Neural progenitor cell (in vitro differentiated cells): ENCODE measurements at places on chromosomes 3 and 15.

DNA sequence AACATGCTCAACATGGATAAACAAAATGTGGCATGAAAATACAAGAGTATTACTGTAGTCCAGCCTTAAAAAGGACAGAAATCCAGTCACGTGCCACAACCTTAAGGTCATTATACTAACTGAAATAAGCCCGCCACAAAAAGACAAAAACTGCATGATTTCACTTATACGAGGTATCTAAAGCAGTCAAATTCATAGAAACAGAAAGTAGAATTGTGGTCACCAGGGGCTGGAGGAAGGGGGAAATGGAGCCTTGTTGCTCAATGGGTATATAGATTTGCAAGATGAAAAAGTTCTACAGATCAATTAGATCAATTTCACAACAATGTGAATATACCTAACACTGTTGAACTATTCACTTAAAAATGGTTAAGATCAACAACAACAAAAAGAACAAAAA lies 7.4 kb downstream of the GLB1 start:
- DNase-seq = no peak

DNA sequence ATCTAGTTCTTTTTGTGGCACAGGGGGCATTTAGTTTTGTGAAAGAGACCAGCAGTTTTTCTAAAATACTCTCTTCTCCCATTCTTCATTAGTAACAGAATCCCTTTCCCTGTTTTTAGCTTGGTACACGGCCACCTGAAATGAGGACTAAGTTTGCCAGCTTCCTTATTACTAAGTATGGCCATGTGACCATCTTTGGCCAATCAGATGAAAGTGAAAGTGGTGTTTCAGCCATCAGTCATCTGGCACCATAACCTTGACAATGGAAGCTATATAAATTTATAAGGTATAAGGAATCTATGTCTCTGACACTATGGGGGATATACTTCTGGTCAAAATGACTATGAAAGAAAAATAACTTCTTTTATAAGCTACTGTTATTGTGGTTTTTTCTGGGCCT lies 570.4 kb downstream of the AGBL1 start:
- no peak for DNase-seq

DNA sequence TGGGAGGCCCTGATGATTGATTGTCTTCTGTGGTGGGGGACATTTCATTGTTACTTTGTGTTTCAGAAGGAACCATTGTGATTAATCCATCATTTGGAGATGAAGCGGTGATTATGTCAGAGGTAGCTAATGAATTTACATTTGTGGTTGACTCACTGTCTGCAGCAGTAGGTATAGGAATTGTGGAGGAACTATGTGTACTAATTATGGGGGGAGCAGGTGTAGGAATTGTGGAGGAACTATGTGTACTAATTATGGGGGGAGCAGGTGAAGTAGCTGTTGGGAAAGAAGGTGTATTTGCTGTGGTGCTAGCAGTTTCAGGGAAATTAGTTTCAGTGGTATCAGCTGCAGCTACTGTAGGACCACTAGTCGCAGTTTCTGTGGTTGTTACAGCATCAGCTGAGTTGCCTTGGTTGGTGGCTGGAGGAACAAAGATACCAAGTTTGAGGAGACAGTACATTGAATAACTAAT lies 6.9 kb downstream of the MUC13 start:
- no peak for DNase-seq

GRCh38 chr3:32667072-32667582 lies 17.9 kb upstream of the CNOT10 start:
- DNase-seq = no peak

DNA sequence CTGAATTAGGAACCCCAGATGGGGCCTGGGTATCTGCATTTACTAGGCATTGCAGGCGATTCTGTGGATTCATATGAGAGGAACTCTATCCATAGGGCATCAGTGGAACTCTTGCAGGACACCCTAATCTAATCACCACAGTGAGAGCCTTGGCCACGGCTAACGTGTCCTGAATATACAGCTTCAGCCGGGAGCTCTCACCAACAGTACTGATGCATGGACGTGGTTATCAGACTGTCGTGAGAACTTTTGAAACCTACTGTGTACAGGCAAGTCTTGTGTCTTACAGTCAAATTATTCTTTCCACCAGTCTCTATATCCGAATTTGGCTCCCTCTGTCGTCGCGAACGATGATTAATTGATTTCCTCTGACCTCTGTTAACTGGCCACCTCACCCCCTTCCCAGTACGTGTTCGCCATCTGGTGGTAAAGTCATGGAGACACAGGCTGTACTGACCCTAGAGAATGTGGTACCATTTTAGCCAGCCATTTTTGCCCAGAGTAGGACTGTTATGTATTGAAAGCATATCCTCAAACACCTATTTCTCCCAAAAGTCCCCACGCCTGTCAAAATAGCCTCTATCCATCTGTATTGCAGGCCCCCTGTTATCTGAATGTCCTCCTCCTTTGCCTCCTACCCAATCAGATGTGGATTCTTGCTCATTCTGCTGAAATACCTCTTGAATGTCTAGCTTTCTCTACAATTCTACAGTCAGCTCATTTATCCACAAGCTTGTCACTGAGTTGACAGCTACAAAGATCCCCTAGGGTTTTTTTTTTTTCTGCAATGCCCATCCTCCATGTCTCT lies 39.7 kb downstream of the GLDN start:
- peak; percentile 87 for DNase-seq

DNA sequence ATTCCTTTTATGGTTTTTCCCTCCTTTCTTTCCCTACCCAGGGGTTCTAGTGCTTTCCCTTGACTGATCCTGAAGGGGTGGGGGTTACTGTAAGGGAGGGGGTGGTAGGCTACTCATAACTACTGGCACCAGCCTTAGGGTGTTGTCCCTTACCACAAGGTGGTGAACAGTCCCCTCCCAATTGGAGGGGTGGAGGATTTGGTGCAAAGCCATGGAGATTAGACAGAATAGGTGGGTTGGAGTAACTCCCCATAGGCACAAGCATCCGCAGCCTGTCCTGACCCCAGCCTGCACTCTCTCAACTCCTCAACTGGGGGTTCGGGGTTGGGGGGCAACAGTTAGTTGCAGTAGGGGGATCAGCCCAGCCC lies 2.6 kb upstream of the HYAL2 start:
- no peak for DNase-seq

GRCh38 chr3:109356442-109357155 lies 19.3 kb upstream of the DPPA4 start:
- no peak for DNase-seq

DNA sequence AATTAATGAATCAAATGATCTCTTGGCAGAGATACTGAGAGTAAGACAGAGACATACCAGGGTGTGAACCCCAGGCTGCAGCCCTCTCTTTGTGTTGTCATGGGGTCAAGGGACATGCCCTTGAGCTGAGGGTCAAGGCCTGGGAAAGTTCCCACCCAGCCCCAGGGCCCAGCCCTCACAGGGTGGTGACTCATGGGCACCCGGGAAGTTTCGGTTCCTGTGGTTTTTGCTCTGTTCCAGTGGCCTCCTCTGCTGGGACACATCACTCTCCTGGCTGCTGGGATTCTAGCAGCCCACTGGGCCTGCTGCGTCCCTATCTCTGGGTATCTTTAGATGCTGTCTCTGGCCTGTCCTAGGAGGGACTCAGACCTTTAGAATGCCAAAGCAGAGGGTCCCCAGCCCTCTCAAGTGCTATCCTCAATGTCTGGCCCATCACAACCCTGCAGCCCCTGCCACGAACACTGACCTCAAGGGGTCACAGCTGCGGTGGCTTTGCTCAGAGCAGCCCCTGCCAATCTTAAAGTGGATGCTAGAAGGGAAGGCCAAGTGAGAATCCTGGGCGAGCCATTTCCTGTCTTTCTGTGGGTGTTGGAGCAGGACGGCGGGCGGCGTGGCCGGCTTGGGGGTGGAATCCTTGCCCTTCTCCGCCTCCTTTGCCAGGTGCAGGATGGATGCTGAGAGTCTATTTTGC lies 148.4 kb upstream of the TLE3 start:
- no peak for DNase-seq

GRCh38 chr3:41102053-41102556 lies 97.2 kb upstream of the CTNNB1 start:
- DNase-seq = no peak

GRCh38 chr3:100480081-100480480 lies 12.3 kb upstream of the TMEM45A start:
- DNase-seq = no peak

DNA sequence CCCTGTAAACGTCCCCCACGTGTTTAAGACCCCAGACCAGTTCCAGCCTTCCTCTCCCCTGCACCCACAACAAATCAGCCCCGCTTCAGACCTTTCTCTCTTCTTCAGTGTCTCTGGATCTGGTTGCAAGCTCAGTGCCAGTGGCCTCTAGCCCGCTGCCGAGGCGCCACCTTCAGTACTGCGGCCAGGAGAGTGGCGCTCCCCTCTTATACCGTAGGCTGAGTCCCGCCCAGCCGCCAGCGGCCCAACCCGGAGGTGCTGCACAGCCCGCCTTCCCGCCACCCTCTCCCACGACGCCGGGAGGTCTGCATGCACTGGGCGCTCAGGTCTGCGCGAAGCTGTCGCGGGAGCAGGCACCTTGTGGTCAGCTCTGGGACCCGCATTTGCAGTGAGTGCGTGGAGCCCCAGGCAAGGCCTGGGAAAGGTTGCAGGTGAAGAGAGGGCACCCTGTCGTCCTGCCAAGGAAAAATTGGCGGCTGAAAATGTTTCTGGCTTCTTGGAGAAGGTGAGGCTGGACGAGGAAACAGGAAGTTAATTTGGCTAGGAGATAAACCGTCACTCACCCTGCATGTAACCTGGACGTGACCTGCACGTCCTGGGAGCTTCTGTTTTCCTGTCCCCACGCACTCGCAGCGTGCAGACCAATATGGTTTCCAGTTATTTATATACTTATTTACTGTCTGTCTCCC lies at the start of gene C2CD4B:
TSS of gene C2CD4B (minus strand) at position 182 of the 689 bp plus-strand sequence. CDS start 301 bp downstream, outside the sequence.
- DNase-seq = peak; percentile 71

DNA sequence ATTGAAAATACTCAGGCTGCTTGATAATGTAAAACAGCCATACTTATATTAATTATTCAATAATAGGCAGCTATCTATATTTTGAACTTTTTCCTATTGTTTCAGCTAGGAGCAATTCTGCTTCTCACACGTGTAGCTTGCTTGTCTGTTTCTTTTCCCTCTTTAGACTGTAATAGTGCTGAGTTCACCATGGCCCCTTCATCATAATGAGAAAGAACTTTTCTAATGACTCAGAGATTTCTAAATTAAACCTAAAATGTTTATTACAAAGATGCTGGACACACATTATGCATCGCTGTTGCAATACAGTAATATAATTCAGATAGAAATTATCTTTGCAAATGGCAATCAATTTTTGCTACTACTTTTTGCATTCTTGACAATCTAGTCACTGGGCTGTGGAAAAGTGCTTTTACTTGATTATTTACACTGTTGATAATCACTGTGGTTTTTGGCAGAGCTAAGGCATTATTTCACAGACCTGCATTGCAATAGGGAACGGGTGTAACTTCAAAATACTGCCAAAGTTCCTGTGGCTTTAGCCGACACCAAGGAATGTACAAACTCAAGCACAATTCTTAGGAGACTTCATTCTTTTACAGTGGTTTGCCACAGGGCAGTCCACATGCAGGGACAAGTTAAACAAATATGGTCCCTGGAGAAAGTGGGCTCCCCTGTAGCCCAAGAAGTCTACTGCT lies 281.0 kb upstream of the TBL1XR1 start:
- DNase-seq = no peak

GRCh38 chr3:136495213-136495612 lies 245.1 kb downstream of the PCCB start:
- DNase-seq = no peak

- no peak for DNase-seq
These were observed 95.2 kb downstream of the EDEM1 start for GRCh38 chr3:5282703-5283102.

DNA sequence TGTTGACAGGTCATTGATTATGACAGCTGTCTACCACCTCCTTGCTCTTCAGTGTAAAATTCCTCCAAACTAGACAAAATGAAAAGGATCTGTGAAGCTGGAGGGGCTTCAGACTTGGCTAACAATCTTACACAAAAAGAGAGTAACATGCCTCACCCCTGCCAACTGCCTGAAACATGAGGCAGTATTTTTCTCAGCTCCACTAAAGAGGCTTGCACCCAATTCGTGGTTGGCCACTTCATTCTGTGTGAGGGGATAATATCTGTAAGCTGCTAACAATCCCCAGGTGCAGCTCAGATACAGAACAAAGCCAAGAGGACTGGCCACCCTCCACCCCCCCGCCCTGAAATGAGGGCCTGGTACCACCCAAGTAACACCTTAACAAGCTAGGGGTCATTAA lies 2.8 kb downstream of the MB21D2 start:
- no peak for DNase-seq

DNA sequence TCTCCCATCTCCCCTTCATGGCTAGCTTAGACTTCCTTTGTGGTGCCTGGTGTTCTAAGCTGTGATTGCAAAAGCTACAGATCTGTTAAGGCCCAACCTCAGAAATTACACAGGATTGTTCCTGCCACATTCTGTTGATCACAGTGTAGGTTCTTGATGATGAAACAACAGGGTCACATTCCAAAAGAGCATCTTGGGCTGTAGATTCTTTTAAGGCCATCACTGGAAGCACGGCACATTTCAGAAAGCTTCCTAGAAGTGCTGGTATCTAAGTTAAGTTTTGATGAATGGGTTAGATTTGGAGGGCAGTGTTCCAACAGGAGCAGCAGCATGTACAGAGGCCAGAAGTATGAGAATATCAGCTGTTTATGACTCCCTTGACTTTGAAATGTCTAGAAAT lies 107.5 kb upstream of the SKOR1 start:
- DNase-seq = no peak

DNA sequence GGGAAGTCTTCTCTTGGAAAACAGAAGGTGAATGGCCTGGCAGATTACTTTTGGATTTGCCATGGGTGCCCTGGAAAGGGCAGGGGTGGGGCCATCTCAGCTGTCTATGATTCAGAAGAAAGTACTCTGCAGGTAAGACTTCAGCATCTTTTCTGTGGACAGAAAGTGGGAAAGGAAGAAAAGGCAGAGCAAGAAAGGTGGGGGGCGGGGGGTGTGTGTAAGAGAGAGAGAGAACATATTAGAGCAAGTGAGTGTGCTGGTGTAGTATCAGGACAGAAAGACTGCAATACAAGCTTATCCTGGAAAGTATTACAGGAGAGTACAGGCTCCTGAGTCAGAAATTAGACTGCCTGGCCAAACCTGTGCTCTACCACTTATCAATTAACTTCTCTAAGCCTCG lies 5.5 kb downstream of the TAGLN3 start:
- no peak for DNase-seq

GRCh38 chr3:61035573-61035972 lies 215.7 kb downstream of the FHIT start:
- no peak for DNase-seq

DNA sequence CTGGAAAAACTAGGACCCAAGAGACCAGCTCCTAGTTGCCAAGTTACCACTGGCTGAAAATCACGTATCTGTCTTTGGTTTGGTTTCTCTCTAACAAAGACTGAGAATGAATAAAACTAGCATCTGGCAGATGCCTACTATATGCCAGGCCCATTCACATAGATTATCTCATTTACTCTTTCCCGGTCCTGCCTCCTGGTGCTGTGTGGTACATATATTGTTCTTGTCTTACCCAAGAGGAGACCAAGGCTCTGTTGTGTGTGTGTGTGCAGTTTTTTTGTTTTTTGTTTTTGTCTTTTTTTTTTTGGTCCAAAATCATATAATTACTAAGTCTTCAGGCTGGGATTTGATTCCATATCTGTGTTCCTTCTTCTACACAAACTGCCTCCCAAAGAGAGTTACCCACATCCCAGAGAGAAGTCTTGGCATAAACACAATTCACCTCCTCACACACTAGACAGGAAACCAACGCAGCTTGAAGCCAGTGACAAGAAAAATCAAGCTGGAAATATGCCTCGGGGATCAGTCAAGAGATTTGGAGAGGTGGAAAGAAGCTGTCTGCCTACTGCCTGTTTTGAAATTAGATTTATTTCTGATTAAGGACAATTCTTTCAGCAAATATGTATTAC lies 891 bp downstream of the AHSG start:
- DNase-seq = no peak
